ENCODE measurements at places on chromosomes 5 and 9.

GRCh38 chr9:113579283-113580040 lies 115.9 kb downstream of the RGS3 start:
- DNase-seq: no peak

- DNase-seq: no peak
Observed at GRCh38 chr5:177405805-177406204, 3.6 kb downstream of the F12 start.

GRCh38 chr5:138339091-138339456 lies 1.0 kb downstream of the FAM53C start:
- no peak for DNase-seq

- no peak for DNase-seq
Observed at GRCh38 chr5:16585041-16585667, 31.6 kb downstream of the RETREG1 start.

GRCh38 chr5:14108170-14108996 lies 34.8 kb upstream of the TRIO start:
- peak; percentile 58 for DNase-seq

GRCh38 chr5:136034984-136035383 lies 6.2 kb downstream of the TGFBI start:
- no peak for DNase-seq

- no peak for DNase-seq
Observed at GRCh38 chr9:135289081-135289491, 190.5 kb upstream of the PPP1R26 start.

- no peak for DNase-seq
Observed at GRCh38 chr5:149071756-149072155, 8.9 kb upstream of the SH3TC2 start.

- peak; percentile 62 for DNase-seq
Observed at GRCh38 chr9:70747261-70747718, 332.8 kb upstream of the KLF9 start.

DNA sequence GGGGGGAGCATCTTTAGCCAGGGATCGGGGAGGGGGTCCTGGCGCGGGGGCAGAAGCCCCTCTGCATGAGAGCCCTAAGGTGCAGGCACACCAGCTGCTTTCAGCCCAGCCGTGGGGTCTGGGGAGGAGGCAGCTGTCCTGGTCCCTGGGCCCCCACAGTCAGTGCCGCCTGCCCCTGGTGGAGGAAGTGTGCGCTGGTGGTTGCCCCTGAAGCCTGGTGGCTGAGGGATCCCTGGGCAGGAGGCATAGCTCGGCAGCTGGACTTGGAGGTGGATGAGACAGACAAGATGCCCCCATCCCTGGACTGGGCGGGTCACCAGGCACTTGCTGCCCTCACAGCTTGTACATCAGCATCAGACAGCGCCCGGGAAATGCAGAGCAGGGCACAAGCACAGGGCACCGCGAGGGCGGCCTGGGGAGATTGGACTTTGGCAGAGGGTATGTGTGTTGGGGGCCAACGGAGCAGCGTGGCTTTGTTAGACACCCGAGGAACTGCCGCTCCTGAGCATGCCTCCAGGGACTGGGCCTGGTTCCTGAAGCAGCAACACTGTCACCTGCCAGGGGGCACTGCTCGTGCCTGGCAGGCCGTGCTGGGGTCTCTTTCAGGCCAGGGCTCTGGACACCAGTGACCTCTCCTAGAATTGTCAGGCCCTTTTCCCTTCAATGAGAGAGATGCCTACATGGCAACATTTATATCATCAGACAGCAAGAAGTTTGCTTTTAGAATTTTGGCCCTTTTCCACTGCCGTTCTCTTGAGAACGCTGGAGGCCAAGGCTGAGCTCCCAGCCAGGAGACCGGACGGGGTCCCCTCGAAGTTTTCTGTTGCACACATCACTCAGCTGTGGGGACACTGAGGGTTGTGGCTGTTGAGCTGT lies 41.9 kb upstream of the CTSL start:
- no peak for DNase-seq

DNA sequence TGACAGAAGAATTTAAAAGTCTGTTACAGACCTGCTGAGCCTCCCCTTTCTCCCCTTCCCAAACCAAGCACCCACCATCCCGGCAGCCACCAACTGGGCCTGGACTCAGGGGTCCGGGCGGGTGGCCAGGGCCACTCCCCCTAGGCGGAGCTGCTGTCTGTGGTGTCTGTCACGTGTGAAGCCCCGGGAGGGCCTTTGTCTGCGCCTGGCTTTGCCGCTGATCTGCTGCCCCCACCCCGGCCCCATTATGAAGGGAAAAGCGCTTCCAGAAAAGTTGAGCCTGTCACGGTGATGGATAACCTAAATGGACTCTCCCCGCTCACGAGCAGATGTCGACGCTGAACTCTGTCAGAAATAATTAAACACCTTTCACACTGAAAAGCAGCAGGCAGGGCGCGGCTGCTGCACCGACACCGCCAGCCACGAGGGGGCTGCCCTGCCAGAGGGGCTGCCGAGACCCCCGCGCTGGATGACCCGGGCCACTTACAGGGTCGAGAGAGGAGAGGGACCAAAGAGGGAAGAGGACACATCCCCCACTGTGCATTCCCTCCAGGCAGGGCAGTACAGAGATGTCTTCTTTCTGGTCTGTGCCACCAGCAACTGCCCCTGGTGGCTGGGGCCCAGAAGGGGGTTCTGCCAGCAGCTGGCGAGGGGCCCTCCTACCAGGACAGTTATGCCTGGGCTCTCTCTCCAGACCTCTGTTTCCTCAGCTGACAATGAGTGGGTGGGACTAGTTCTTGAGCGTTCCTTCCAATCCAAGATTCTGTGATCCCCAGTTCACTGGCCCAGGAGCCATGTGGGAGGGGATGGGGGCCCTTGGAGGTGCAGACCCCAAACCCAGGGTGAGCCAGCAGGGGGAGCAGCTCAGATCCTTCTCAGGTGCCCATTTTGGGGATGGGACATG lies 36.0 kb upstream of the BARHL1 start:
- DNase-seq: peak; percentile 79

GRCh38 chr5:73446631-73447529 lies 1.7 kb downstream of the FOXD1 start:
- no peak for DNase-seq

DNA sequence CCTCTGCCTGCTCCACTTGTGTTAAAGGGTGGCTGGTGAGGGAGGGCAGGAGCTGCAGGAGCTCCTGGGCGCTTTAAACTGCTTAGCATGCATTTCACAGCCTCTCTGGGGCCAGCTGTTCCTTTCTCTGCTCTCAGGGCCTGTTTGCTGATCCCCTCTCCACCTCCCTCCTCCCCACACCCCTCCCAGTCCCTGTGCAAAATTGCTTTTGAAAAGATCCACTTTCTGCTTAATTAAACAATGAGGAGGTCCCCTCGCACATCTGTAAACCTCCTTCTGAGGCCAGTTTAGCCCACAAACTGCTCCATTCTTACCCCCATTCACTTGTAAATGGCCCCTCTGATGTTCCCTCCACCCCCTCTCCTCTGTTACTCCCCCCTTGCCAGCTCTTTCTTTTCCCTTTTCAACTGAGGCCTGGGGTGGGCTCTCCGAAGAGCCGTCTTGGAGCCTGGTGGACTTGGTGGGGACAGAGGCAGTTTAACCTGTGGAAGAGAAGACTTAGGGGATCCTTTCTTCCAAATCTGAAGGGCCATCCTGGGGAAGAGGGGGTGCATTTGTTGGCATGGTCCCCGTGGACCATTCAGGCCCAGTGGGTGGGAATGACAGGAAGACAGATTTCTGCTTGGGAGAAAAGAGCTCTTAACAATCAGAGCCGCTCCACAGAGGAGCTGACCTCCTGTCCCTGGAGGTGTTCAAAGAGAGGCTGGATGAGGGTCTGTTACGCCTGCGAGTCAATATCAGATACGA lies 12.0 kb downstream of the URM1 start:
- no peak for DNase-seq

DNA sequence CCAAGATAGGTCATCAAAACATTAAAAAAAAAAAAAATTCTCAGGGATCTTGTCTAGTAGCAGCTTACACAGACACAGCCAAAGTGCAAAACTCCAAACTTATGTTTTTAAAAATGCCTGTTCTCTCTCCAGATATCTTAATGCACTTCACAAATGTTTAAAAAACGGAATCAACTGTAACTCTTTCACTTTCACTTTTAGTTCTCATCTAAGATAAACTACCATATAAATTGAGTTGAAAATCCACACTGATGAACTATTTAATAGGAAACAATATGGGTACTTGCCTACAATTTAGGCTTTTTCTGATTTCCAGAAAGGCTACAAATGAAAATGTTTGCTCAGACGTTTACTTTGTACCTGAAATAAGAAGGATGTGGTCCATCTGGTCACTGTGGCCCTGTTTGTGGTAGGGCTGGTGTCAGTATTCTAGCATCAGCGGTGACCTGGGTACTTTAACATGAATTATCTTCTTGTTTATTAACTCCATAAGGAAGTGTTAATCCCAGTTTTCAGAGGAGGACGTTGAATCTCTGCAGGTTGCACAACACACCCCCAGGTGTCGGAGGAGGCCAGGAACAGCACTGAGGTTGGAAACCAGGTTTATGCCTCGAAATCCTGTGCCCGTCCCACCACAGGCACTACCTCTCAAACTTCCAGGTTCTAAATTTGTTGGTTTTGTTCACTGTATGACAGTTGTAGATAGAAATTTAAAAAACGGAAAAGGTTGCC lies 13.3 kb upstream of the LPCAT1 start:
- no peak for DNase-seq

DNA sequence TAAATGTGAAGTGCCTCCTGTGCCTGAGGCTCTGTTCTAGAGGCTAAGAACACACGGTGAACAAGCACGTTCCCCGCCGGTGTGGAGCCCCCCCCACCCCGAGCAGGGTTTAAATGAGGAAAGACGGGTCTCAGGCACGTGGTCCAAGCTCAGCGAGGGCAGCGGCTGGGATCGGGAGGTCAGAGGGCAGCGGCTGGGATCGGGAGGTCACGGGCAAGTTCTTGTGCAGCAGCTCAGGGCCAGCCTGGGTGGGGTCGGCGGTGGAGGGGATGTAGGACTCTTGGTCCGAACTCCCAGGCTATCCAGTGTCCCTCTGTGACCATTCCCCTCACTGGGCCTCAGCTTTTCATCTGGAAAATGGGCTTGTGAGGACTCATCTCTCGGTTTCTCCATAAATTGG lies 2.7 kb upstream of the GBGT1 start:
- peak; percentile 32 for DNase-seq

- peak; percentile 22 for DNase-seq
Observed at GRCh38 chr9:120531683-120532300, 48.2 kb downstream of the CDK5RAP2 start.

DNA sequence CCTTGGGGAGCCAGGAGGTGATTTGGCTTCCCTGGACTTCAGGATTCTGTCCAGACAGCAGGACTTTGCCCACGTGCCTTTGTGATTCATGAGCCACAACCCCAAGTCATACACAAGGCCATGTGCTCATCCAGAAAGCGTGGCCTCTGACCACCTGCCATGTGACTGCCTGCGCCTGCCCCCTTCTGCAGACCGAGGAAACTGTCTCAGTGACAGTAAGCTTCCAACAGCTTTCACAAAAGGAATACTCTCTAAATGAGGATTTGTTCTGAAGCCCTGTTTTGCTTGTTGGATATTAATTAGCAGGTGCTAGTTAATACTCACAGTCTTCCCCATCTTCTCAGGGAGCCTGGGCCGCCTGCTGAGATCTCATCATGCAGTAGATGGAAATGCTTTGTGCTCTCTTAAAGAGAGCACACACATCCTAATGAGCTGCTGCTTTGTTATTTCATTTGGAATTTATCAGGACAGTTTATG lies 36.9 kb upstream of the ANGPTL2 start:
- no peak for DNase-seq

- no peak for DNase-seq
Observed at GRCh38 chr9:115988701-115989100, 164.9 kb upstream of the PAPPA start.

GRCh38 chr5:95620030-95620869 lies at the start of gene GPR150:
Gene GPR150, plus strand, starts transcription at chr5:95620087. Its CDS starts 189 bp downstream, at chr5:95620276.
- peak; percentile 41 for DNase-seq

DNA sequence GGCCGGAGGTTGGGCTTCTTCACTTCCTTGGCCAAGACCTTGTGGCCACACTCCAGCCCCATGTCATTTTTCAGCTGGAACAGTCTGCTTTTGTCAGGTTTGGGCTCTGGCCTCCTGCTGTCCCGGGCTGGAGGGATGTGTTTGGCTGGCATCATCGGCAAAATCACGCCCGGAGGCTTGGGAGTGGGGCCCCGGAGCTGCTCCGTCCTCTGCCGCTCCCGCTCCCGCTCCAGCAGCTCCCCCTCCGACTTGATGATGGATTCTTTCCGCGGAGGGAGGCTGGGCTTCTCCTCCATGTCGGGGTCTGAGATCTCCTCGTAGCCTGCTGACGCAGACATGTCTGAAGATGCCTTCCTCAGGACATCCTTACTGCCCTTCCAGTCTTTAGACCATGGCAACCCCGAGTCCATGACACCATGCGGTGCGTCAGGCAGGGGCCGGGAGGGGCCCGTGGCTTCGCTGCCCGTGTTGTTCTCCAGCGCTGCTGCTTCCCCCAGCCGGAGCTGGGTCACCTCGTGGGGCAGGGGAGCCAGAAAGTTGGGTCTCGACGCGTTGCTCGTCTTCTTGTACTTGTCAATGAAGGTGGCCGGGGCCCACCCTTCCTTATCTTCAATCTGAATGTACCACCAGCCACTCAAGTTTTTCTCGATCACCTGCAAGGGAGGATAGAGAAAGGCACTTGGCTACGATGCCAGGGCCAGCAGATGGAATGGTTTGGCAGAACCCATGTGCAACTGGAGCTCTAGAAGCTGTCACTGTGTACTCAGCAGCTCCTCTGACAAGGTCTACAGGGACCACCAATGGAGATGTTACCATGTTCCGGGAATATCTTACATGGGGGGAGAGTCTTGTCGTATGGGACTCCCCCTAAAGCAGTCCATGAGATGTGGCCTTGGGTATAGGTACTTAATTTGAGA lies 56.0 kb upstream of the UBTD2 start:
- no peak for DNase-seq

GRCh38 chr5:41716382-41716781 lies 153.8 kb downstream of the OXCT1 start:
- DNase-seq: no peak

- no peak for DNase-seq
Observed at GRCh38 chr5:56211298-56211865, 21.7 kb downstream of the ANKRD55 start.

GRCh38 chr9:112505607-112506006 lies 19.0 kb downstream of the KIAA1958 start:
- no peak for DNase-seq

DNA sequence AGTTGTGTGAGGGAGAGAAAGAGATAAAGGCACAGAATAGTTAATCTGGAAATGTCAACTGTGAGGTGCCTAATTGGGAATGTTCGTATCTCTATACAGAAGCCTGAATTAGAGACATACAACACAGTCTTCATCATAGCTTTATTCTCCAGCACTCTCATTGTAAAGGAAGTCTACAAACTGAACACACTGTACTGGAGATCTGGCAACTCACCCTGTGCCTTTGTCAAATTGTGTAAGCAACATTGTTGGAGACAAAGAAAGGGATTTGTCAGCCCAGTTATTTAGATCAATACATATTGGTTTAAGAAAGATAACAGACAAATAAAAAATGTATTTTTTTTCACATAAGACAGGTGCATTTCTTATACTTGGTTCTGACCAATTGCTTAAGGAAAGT lies 832.9 kb upstream of the DMAC1 start:
- no peak for DNase-seq

GRCh38 chr5:145854651-145855258 lies 18.1 kb downstream of the GRXCR2 start:
- DNase-seq: no peak

GRCh38 chr9:5437254-5438216 lies at the start of gene PLGRKT:
Gene PLGRKT, minus strand, starts transcription at chr9:5437925. Its CDS starts 5,948 bp downstream, at chr9:5431977.
- DNase-seq: peak; percentile 97
